GM23338 (cell line): ENCODE measurements at places on chromosomes 6 and 20. TPM values are rescaled to one million over a fixed set of nuclear protein-coding genes. Genes with fewer than 3 reads are reported as not detected.

GRCh38 chr20:51399006-51399890, 143.3 kb downstream of the NFATC2 start:
- H3K4me3 ChIP-seq, result no peak overlapping the region
- H3K36me3 ChIP-seq, result no peaks in the 10 kb centered on the region
- no peaks in the 10 kb centered on the region for H3K27me3 ChIP-seq
- peaks cover 11% of the 10 kb centered on the region; the same call in 1 of the 2 replicates for H3K4me1 ChIP-seq
- no peak for DNase-seq

DNA sequence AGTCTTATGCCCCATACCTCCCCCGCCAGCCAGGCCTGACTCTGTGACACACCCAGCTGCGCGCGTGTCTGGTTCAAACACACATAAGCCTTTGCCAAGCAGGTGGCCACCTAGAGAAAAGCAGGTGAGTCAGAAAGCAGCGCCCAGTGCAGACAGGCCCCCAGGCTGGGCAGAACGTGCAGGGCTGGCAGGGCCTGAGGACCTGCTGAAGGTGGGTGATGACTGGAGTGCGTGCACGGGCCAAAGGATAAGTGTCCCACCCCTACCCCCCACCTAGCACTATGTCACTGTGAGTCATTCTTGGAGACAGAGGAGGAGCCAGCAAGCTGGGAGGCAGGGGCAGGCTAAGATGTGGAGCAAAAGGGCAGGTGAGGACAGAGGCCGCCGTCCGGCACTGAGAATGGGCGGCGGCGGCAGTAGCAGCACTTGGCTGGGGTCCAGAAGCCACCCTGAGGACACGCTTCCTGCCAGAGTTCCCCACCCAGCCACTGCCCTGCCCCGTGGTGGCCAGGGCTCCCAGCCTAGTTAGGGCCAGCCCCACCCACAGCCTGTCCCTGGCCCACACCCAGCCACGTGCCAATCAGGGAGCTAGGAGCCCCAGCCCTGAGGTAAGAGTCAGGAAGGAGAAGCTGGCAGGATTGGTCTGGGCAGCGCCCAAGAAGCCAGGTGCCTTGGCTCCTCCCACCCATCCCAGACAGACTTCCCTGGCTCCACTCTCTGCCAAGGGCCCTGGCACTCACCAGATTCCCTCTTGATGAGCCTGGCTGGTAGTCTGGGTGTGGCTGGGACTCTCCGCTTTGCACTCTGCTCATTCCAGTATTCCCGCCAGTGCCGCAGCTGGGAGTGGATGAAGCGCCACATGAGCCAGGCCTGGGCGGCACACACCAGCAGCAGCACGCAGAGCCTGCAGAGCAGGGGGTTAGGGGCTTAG, 72.7 kb downstream of the TRAM2 start:
- H3K36me3 ChIP-seq, result no peaks in the 10 kb centered on the region
- H3K4me1 ChIP-seq, result no peaks in the 10 kb centered on the region
- DNase-seq, result no peak
- no peak overlapping the region for H3K4me3 ChIP-seq
- H3K27me3 ChIP-seq, result no peaks in the 10 kb centered on the region

GRCh38 chr6:46584586-46584985, 68.0 kb downstream of the CYP39A1 start:
- no peaks in the 10 kb centered on the region for H3K27me3 ChIP-seq
- H3K27ac ChIP-seq, result no peak overlapping the region
- no peaks in the 10 kb centered on the region for H3K36me3 ChIP-seq

DNA sequence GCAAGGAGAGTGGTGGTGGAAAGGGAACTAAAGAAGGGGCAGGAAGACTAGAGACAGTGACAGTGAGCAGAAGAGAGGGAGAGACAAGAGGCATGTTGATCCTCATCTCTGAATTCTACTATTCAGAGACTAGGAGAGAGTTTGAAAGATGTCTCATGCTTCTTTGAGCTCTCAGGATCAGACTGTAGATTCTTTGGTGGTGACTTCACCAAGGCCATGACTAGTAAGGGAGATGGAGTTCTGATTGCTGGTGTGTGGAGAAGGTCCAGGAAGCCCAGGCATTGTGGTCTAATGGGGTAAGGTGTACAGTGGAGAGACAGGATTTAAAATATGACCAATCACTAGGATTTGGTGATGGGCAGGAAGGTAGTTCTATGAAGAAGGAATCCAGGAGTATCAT, 713 bp downstream of the WFDC9 start:
- no peaks in the 10 kb centered on the region for H3K36me3 ChIP-seq
- DNase-seq, result no peak
- H3K4me3 ChIP-seq, result no peak overlapping the region
- H3K27me3 ChIP-seq, result no peaks in the 10 kb centered on the region

DNA sequence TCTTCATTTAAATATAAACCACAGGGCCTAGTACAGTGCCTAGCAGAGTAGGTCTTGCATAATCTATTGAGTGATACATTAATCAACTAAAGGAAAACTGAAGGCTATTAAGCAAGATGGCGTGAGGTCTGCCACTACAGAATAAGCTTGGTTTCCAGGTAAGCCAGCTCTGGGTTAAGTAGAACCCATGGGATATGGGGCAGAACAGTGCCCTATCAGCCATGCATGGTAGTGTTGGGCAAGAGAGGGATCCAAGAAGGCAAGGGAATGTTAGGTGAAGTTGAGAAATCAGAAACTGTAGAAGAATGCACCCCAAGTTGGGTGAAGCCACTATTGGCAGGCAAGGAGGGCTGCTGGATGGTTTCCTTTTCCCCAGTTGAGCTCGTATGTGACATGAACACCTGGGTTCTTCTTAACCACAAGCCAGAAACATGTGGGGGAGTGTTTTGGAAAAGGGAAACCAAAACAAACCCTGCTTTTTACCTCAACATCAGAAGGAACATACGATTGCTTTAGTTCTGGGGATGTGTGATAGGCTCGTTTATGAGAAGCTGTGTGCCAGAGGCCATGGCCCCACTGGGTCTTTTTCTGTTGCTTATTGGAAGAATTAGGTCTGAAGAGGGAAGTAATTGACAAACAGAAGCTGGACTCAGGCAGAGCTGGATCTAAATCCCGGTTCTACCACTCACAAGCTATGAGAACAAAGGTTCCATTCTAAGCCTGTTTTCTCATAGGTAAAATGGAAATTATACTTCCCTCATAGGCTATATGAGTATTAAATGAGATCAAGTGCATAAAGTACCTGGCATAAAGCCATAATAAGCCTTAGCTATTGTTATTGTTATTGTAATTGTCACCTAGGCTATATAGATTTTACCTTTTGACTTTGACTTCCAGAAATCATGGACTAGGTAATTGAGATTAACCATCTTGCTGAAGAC, 33.5 kb downstream of the NEDD9 start:
- H3K27ac ChIP-seq, result no peak overlapping the region
- no peaks in the 10 kb centered on the region for H3K27me3 ChIP-seq
- DNase-seq, result no peak
- no peaks in the 10 kb centered on the region for H3K36me3 ChIP-seq

GRCh38 chr6:49142421-49143151, 320.5 kb downstream of the MMUT start:
- peak; percentile 44 for DNase-seq
- H3K4me1 ChIP-seq, result peaks cover 24% of the 10 kb centered on the region
- no peaks in the 10 kb centered on the region for H3K27me3 ChIP-seq
- H3K4me3 ChIP-seq, result peak overlapping the region; percentile 17; the same call in 1 of the 2 replicates
- peak overlapping the region; percentile 39; the same call in 1 of the 2 replicates for H3K27ac ChIP-seq

- H3K27ac ChIP-seq, result no peak overlapping the region
- no peaks in the 10 kb centered on the region; the same call in 1 of the 2 replicates for H3K4me1 ChIP-seq
- no peak for DNase-seq
- no peak overlapping the region for H3K4me3 ChIP-seq
These were observed 860.8 kb upstream of the MAP3K7 start for GRCh38 chr6:91447530-91448254.

MATN4 gene
- total RNA-seq, result 4.2 and 5.1 TPM in 2 replicates

HNF4A gene
- not detected in 2 replicates for total RNA-seq

ADGRB3 gene
- 1.9 and 4.0 TPM in 2 replicates for total RNA-seq

TFAP2A gene
- total RNA-seq, result not detected in 2 replicates

VSTM2L gene
- 0.43 and 1.9 TPM in 2 replicates for total RNA-seq
